Brain pericyte (primary cell): ENCODE measurements at places on chromosomes 16 and 17.

DNA sequence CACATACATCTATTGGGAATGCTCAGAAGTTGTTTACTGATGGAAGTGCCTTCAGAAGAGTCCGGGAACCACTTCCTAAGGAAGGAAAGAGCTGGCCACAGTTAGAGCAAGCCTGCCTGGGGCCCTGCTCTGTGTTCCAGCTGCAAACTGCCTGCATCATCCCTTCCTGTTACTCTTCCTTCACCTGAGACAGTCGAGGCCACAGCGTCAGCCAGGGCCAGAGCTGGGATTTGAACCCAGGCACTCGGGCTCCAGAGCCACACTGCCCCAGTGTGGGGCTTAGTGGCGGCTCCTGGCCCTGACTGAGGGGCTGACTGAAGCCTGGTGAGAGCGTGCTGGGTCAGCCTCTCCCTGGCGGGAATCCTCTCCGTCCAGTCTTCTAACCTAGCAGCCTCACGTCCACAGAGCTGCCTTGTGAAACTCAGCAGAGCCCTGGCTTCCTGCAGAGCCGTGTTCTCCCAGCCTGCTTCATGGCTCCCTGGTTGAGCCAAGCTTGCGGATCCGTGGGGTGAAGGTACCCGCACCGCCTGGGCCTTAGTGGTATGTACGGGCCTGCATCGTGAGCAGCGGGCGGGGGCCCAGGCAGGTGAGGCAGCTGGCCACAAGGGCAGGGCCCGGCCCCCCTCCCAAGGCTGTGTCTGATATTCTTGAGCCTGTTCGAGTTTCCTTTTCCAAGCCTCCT is 4.6 kb upstream of the C17orf99 start:
- no peak for DNase-seq

DNA sequence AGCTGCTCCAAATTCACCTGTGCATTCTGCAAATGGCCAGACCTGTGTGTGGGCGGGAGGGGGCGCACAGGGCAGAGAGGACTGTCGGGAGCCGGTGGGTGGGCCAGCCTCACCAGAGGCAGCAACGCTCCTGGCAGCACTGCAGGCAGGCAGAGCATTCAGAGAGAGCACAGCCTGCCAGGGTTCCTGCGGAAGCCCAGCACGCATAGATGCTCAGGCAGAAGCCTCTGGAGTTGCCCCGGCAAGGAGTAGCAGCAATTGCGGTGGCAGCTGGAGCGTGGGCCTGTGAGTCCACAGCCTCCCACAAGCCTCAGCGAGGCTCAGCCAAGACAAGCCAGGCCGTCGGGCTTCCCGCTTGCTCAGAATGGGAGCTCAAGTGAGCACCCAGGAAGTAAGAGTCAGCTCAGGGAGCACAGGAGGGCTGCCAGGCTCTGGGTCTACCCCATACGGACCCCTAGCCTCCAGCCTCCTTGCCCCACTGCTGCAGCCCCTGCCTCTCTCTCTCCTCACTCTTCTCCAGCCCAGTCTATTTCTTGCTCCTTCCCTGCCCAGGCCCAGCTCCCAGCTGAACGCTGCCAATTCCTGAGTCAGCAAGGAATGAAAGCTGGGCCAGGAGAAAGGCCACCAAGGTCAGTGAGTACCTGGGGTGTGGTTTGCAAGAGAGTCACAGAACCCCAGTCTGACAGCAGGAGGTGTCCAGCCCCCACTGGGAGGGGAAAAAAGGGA is 9.6 kb downstream of the EMC6 start:
- DNase-seq: no peak

GRCh38 chr16:68416057-68417046 is 32.0 kb downstream of the SMPD3 start:
- DNase-seq: no peak

GRCh38 chr16:75653922-75654321 is 6.3 kb downstream of the TERF2IP start:
- DNase-seq: no peak

DNA sequence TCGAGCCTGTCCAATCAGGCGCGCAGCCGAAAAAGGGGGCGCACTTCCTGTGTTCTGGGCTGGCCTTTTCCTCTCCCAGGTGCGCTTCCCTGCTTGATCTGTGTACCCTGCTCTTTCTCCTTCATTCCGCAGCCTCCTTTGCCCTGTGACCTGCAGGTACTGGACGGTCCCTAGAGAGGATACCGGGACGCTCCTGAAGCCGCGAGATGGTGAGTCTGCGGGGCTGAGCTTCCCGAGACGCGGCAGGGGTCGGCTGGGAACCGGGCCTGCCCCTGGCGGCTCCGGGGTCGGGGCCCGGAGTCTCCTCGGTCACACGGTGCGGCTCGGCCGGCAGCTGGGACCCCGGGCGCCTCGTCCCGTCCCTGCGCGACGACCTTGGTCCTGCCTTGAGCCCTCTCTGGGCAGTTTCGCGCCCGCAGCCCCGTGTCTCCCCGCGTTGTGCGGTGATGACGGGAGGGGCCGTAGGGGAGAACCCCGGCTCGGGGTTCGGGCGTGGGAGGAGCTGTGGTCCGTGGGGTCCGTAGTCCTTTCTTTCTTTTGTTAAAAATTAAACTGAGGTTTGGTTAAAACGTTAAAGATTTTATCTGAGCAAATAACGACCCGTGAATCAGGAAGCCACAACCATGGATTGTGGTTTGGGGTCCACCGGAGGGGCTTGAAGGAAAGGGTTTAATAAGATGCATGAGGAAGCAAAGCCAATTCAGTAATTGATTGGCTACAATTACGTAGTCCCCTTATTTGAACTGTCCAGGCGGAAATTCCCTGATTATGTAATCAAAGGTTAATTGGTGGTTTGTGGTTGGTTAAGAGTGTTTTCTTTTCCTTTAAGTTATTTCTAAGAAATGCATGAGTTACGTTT is 172.8 kb upstream of the ZNF267 start:
- DNase-seq: no peak

GRCh38 chr16:50457423-50457822 is 88.6 kb upstream of the BRD7 start:
- DNase-seq: no peak

DNA sequence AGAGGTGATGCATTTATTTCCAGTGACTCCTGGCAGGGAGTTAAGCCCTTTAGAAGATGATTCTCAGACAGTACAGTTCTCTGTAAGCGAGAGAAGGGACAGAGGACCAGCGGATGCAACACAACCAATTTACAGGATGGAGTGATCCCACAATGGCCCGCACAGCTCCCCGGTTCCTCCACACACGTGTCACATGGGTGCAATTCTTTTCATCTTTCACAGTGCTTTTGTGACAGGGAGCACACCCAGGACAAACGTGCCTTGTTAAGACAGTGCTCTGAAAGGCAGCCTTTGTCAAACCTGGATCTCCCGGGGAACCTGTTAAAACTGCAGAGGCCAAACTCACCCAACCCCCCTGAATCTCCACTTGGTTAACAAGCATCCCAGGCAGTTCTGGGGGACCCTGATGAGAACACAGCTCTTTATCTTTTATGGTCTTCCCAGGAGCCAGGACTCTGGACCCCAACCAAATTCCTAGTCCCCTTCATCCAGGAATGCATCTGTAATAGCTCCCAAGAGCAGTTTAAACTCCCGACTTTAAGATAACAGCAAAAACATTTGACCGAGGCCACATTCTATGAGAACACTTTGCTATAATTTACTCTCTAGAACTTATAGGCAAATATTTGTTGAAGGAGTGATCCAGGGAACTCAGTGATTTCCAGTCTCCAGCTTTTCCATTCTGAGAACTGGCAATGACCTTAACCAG is 134.9 kb upstream of the CDH5 start:
- no peak for DNase-seq

GRCh38 chr17:9959377-9959981 is 54.4 kb upstream of the RCVRN start:
- DNase-seq: no peak
